Daoy (cell line): ENCODE measurements at places on chromosomes 3 and 15. TPM values are rescaled to one million over a fixed set of nuclear protein-coding genes. Genes with fewer than 3 reads are reported as not detected.

SCN11A gene
- not detected in 2 replicates for total RNA-seq

COPG1 gene
- total RNA-seq: 215 and 218 TPM in 2 replicates

- no peak for DNase-seq
Observed at GRCh38 chr15:99402014-99402729, 150.9 kb downstream of the LRRC28 start.

- no peak for DNase-seq
Observed at GRCh38 chr3:72429589-72430353, 418.5 kb downstream of the SHQ1 start.
